ENCODE measurements at places on chromosomes 6 and 20. TPM values are rescaled to one million over a fixed set of nuclear protein-coding genes. Genes with fewer than 3 reads are reported as not detected.
A peak's percentile ranks its signal among the peaks of the same experiment; 100 is the strongest.

GRCh38 chr6:36515844-36516243 lies 31.4 kb downstream of the STK38 start:
- no peak for DNase-seq

GRCh38 chr6:137494988-137495702 lies 951 bp upstream of the OLIG3 start:
- DNase-seq = no peak

DNA sequence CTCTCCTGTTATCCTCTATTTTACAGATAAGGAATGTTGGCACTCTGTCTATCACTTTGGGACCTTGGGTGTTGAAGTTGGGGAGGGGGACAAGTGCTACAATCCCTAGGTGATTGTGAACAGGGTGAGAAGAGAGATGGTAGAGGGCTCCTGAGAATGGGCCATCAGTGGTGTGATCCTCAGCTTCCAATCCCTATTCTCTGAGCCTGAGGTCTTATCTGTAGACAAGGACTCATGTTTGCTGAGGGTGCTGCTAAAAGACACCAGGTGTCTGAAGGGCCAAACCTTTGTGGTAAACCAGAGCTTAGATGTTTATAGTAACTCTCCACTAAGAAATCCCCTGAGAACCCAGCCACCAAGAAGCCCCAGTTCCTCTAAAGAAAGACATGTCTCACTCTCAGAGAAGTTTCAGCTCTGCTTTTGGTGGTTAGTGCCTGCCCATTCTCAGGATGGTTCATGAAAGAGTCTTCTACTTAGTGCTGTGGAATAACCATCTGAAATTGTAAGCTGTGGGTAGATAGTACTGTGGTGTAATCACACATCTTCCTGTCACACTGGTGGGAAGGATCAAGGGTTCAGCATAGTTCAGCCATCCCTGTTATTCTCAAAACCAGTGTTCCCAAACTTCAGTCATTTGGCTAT lies 58.2 kb upstream of the IL20RA start:
- no peak for DNase-seq

DNA sequence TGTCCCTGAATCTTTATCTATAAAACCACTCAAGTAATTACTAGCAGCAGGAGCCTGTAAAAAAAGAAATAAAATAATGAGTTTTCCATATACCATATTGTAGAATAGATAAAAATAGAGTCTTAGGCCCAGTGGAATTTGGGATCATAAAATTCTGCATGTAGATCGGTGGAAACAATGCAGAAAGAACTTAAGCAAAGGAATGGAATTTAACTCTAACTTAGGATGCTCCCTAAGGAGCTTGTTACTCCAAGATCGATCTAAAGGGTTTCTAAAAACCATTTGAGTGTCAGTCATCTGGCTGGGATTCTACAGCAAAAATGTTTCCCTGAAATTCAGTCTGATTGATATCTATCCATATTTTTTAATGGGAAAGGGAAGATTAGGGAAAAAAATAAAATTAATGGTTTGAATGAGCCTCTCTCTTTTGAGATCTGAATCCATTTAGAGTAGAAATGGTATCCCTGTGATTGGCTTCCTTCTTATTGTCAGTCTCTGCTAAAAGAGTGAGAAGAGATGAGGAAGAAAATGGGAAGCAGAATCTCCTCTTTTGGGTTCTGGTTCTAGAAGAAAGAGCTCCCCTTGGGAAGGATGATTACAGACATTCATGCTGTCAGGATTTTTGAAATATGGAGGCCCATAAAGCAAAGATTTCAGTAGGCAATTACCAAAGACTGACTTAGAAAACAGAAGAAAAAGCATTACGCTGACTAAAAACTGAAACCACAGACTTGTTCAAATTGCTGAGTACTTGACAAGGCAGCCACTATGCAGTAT lies 564.3 kb upstream of the MARCKS start:
- DNase-seq = no peak

- no peak for DNase-seq
Observed at GRCh38 chr6:5892669-5893068, 114.1 kb downstream of the NRN1 start.

GRCh38 chr20:49486064-49486463 lies 3.6 kb upstream of the KCNB1 start:
- DNase-seq = no peak

DNA sequence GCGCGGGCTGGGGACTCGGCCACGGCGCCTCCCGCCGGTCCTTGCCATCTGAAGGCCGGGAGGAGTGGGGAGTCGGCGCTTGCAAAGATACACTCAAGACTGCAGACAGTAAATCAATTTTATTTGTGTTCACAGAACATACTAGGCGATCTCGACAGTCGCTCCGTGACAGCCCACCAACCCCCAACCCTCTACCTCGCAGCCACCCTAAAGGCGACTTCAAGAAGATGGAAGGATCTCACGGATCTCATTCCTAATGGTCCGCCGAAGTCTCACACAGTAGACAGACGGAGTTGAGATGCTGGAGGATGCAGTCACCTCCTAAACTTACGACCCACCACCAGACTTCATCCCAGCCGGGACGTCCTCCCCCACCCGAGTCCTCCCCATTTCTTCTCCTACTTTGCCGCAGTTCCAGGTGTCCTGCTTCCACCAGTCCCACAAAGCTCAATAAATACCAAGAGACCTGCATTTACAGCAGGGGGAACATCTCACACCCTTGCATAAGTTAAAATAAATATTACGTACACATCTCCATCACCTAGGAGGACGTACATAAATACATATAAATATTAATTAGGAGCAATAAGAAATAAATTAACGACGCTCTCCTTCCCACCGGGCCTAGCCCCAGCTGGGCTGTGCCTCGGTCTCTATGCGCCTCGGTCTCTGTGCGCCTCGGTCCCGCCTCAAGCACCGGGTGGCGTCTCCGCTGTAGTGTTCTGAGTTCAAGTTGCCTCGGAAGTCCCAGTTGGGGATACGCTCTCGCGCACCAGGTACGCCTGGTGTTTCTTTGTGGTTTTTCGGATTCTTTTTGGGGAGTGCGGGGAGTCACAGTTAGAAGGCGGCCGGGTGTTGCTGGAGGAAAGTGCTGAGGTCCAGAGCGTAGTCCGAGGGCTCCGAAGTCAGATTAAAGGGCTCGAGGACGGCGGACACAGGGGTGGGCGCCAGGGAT lies 889 bp upstream of the FLOT1 start:
- peak; percentile 68 for DNase-seq

- no peak for DNase-seq
Observed at GRCh38 chr6:40348591-40348990, 238.6 kb downstream of the LRFN2 start.

GRCh38 chr6:79146421-79146820 lies 68.4 kb upstream of the PHIP start:
- DNase-seq = no peak

DNA sequence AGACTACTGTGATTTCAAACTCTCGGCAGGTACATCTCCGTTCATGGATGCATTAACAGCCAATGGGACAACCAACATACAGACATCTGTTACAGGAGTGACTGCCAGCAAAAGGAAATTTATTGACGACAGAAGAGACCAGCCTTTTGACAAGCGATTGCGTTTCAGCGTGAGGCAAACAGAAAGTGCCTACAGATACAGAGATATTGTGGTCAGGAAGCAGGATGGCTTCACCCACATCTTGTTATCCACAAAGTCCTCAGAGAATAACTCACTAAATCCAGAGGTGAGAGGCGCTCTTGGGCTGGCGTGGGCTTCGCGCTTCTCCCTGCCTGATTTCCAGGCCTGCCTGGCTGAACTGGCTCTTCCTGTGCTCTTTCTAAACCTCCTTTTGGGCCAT lies 68.4 kb downstream of the RPP40 start:
- DNase-seq = no peak

- DNase-seq = no peak
Observed at GRCh38 chr6:25366903-25367545, 87.8 kb downstream of the CARMIL1 start.

DNA sequence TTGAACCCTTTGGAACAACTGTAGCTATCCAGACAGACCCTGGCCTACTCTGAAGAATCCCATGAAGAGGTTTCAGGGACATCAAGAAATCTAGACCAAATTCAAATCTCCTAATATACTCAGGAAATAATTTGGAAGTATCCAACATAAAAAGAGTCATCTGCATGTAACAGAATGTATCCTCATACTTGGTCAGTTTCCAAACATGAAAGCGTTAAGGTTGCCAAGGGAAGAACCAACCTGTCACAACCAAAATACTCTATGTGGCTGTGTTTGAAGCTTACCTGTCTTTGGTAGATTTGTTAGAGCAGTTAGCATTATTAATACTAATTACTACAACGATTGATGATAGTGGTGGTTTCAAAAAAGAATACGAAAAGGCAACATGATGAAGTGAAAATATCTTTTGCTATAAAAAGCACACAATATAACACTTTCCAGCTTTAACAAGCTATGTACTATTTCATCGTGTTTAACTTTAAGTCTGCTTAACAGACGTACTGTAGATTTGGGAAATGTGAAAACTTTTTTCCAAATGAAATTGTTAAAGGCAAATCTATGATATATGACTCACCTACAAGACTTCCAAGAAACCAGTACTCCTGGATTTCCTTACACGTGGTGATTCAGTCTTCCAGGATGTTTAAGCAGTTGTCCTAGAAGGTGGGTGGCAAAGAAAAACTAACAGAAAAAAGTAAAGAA lies 46.6 kb upstream of the ENPP1 start:
- DNase-seq = no peak

GRCh38 chr20:50062006-50062838 lies 50.7 kb downstream of the UBE2V1 start:
- no peak for DNase-seq

- DNase-seq = no peak
Observed at GRCh38 chr6:29708432-29709179, 14.6 kb upstream of the HLA-F start.

Gene TFAP2A
- 1.6 TPM for total RNA-seq

Gene CCN2
- 176 TPM for total RNA-seq

Gene C6orf15
- not detected for total RNA-seq

Gene OXT
- total RNA-seq = not detected

Gene BPIFB2
- total RNA-seq = not detected

Gene SIRPB2
- total RNA-seq = 8.2 TPM

Gene LAMP5
- 1.6 TPM for total RNA-seq

Gene CDH26
- total RNA-seq = 3.6 TPM

Gene DOK5
- 13.6 TPM for total RNA-seq

Gene GSTA2
- total RNA-seq = not detected

Gene GGTLC1
- total RNA-seq = not detected
